ENCODE measurements at places on chromosomes 1 and 21.

GRCh38 chr1:167088746-167089417, 1.3 kb downstream of the GPA33 start:
- no peak for DNase-seq

DNA sequence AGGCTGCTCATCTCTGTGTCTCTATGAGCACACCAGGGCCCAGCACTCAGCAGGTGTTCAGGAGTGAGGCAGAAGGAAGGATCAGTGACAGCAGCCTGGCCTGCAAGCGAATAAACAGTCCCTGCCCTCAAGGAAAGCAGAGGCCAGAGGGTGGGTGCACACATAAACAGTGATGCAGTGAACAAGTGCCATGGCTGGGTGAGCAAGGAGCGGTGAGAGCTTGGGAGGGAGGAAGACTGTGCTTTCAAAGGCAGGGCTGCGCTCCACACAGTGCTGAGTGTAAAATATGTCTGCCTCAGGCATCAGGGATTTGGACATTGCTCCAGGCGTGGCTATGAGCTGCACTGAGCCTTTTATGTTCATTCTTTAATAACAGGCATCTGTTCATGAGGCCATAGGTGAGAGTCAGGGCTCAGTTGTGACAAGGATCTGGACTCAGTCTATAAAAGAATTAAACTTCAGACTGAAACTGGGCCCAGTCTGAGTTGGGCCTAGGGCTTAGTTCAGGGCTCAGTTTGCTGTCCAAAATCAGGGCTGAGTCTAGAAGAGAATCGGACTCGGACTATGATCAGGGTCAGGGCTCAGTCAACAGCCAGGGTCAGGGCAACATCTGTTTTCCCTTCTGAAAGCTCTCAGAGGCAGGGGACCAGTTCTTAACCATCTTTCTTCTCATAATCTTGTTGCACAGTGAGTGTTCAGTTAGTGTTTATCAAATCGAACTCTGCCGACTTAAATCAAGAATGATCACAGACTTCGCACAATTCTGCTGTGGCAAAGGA, 213.7 kb downstream of the FOXD2 start:
- DNase-seq: no peak

- no peak for DNase-seq
These were observed 2.3 kb downstream of the SPEN start for GRCh38 chr1:15849775-15850324.

DNA sequence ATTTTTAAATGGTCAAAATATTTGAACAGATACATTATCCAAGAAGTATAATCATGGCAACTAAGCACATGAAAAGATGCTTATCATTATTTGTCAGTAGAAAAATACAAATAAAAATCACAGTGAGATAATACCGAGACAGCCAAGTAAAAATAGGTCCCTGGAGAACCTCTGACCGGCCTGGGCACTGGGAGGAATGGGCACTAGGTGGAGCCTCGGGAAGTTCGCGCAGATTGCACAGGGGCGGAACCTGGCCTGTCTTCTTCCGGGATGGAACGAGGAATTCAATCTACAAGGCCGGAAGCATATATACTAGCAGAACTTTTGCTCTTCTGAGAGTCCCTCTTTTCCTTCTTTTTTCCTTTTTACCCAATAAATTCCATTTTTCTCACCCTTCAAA, 148.5 kb upstream of the CHRM3 start:
- DNase-seq: no peak

DNA sequence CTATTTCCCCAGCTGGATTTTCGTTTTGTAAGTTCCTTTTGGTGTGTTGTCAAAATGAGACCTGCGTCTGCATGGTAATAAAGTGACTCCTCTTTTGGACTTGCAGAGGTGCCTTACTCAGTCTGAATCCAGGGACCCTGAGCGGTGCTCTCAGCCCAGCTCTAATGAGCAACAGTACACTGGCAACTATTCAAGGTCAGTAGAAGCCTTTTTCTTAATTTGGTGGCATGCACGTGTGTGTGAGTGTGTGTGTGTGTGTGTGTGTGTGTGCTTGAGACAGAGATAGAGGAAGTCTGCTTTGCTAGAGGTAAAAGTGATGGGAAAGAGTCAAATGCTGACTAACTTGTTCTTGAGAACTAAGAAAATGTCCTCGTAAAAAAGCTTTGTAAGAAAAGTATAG, 105.4 kb downstream of the CD247 start:
- DNase-seq: no peak

- DNase-seq: no peak
These were observed 268.1 kb downstream of the GRIK1 start for GRCh38 chr21:29671728-29672127.

DNA sequence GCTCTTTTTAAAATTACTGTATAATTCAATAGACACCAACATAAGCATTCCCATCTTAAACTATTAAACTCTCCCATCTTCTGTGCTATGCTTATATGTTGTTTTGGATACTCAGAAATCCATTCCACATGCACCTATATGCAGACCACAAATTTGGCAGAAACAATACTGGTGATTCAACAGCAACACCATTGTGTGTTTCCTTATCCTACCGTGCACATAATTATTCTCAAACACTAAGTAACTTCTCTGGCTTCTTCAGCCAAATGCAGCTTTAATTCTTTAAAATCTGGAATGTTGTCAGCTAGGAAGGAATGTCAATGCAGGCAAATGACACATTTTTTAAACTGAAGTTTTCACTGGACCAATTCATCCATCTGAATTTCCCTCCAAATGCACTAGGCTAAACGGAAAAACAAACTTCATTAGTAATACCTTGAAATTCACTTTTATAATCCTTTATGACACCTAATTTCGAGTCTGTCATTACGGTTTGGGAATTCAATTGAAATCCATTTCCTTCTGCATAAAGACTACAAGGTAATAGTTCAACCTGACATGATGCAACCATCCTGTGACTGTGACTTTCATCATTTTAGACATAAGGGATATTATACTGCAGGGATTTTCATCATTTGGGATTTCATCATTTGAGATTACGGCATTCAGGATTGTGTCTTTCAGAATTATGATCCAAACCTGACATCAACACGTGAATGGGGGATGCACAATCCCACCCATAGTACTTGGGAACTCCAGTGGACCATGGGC, 308.5 kb downstream of the LTN1 start:
- no peak for DNase-seq

- DNase-seq: no peak
These were observed 44.4 kb downstream of the CACHD1 start for GRCh38 chr1:64514197-64514765.

- no peak for DNase-seq
These were observed 75.2 kb downstream of the PAX7 start for GRCh38 chr1:18705811-18706210.

GRCh38 chr1:31410871-31411270, 2.1 kb upstream of the SERINC2 start:
- no peak for DNase-seq

DNA sequence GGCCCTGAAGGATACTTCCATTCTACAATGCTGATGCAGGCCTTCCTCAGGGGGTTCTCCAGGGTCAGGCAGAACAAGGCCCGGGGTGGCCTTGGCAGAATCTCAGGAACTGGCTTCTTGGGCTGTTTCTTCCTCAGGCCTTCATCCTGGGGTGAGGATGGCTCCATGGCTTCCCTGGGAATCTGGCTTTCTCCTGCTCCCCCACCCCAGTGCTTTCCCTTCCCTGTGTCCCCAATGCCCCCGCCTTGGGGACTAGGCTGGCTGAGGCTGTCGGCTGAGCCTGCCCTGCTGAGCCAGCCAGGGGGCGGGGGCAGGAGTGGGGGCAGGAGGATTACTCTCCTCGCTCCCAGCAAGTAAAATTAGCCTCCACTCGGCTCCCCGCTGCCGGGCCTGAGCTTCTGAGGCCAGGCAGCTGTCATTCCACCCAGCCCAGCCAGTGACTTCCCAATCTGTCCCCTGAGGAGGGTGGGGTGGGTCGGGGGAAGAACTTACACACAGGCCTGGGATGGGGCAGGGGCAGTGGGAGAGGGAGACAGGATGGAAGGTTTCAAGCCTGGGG, at the start of gene CACNA1S:
TSS of gene CACNA1S (minus strand) at position 254 of the 559 bp plus-strand sequence. CDS start at position 167, 87 bp downstream.
- DNase-seq: no peak

- DNase-seq: no peak
These were observed 95.5 kb downstream of the NEGR1 start for GRCh38 chr1:72186733-72187307.

DNA sequence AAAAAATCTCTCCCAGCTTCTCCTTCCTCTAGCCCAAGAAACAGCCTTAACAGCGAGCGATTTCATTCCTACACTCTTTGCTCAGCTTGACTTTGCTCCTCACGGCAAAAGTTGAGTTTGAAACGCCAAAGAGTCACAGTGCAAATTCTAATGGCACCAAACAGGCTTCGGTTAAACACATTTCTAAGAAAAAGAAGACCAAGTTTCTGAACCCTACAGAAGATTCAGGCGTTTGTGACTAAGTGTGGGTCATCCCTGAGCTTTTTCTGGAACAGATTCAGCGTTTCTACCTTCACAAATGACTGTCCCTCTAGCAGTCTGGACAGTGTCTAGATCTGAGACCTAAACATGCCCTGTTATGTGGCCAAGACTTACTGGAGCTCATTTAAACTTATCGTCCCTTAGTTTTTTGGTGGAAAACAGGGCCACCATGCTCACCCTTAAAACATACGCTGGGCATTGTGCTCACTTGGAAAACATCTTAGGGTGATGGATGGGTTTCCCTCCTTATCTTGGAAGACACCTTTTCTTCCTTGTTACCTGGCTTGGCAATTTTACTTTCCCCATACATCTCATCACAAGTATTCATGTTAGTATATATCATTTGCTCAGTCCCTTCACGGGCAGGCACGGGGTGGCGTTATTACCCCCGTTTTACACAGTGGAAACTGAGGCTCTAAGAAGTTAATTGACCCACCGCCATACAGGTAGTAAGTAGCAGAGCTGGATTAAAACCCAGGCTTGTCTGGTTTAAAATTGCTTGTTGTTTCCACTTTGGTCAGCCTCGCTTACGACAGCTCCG, 1.0 kb downstream of the C1orf198 start:
- no peak for DNase-seq

DNA sequence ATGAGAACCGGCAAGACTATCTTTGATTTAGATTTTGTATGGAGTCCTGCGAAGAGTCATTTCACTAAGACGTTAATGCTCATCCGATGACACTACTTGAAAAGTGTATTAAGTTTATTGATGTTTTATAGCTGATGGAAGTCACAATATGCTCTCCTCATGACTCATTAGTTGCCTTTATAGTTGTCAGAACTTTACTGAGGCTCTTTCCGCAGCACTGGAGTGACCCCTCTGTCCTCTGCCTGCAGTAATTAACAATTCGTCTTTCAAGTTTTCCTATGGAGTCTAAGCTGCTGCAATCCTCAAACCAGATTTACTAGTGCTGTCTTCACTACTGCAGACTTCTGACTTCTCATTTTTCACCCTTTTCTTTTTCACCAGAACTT, 853 bp downstream of the USP16 start:
- DNase-seq: no peak

- no peak for DNase-seq
These were observed 8.3 kb downstream of the EPHX1 start for GRCh38 chr1:225818229-225818628.

DNA sequence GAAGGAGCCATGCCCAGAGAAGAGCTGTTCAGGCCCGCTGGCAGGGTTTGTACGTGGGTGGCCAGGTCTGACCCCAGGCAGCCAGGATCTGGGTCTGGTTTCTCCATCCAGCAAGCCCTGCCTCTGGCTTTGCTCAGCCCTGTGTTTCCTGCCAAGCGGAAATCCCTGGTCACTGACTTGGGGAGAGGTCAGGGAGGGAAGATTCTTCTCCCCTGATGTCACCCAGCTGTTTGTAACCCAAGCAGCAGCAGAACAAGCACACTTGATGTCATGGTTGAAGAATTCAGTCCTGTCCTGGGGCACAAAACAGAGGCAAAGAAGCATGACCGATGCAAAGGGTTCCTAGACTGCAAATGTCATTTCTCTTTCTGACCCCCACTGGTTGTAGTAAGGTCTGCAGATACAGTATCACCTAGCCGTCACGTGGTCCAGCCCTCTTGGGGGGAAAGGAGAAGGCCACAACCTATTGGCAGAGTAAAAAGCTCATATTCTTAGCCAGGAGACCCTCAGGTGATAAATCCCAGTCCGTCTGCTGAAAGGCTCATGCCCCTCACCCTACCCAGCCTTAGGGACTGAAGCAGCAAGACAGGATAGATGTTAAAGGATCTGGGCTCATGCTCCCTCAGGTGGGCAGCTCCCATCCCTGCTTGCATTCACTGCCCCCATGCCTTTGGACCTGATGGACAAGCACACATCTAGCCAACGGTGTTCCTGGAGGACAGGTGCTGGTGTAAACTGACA, 120.9 kb downstream of the SYT2 start:
- DNase-seq: no peak

GRCh38 chr21:34862951-34863350, 186.2 kb downstream of the RUNX1 start:
- no peak for DNase-seq

GRCh38 chr1:240508201-240508600, 103.8 kb downstream of the GREM2 start:
- DNase-seq: no peak

DNA sequence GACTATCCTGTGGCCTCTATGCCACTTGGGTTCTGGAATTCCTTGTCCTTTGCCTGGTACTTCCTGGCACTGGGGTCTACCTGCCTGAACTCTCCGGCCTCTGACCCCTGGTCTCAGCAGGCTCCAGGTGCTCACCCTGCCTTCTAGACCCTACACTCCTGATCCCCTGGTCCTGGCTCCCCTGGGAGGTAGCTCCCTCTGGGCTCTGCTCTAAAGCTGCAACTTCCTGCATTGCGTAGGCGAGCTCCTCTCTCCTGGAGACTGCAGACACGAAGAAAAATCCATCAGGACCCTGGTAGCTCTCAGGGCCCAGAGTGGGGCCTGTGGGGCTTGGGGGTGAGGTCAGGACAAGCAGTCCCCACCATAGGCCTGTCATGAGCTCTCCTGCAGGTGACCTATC, 7.8 kb upstream of the PLEKHG5 start:
- no peak for DNase-seq

- DNase-seq: no peak
These were observed 14.0 kb downstream of the LBR start for GRCh38 chr1:225413708-225414375.

DNA sequence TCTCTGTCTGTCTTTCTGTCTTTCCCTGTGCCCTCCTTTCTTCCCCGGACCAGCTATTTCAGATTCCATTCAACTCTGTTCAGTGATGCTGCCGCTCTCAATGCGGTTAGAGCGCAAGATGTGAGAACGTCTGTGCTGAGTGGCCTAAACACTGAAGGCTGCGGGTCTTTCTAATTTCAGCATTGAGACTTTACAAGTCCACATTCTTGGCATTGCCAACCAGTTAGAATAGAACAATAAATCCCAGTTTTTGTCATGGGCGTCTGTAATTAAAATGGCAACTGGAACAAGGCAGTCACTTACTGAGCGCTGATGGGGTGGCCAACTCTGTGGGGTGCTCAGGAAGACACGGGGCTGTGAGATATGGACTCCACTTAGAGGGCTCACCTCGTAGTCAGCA, 112.8 kb downstream of the DHRS3 start:
- no peak for DNase-seq

DNA sequence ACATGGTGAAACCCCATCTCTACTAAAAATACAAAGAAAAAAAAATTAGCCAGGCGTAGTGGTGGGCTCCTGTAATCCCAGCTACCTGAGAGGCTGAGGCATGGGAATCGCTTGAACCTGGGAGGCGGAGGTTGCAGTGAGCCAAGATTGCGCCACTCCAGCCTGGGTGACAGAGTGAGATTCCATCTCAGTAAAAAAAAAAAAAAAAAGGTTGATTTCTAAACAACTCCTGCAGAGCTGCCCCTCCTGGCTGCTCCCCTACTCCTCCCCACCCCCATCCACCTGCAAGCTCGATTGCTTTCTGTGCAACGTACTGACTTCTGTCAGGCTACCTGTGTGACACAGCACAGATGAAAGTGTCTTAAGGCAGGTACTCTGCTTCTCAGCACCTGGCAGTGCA, 13.3 kb downstream of the ETV3L start:
- DNase-seq: no peak
